Kidney (tissue), 22 donors: ENCODE measurements at places on chromosomes 3 and 15.

DNA sequence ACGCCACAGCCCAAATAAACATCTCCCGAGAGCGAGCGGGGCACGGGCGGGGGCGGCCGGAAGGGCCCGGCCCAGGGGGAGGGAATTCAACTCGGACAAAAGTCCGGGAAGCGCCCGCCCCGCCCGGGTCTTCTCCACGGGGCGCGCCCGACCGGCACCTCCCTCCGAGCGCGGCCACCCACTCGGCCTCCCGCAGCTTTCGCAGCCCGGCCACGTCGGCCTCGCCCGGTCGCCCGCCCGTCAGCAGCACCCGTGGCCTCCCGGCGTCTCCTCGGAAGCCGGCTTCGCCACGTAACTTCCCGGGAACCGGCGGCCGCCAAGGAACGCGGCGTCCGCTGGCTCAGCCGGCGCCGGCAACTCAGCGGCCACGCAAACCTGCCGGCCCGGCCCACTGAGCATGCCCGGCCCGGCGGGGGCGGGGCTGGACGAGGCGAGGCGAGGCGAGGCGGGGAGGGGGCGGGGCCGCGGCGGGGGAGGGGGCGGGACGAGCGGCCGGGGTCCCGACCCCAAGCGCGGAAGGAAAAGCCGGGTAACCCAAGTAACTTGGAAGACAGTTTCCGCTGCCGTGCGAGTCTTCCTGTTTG lies at the start of gene TJP1:
Gene TJP1 (minus strand): TSS at position 369 of the 584 bp plus-strand sequence. CDS start 440 bp downstream, outside the sequence.
- H3K36me3 ChIP-seq: no peaks in the 10 kb centered on the region
- H3K27me3 ChIP-seq: no peaks in the 10 kb centered on the region

- H3K27me3 ChIP-seq: no peaks in the 10 kb centered on the region
- H3K27ac ChIP-seq: no peak overlapping the region
Observed at GRCh38 chr15:58057559-58057958, 8.0 kb downstream of the ALDH1A2 start.

DNA sequence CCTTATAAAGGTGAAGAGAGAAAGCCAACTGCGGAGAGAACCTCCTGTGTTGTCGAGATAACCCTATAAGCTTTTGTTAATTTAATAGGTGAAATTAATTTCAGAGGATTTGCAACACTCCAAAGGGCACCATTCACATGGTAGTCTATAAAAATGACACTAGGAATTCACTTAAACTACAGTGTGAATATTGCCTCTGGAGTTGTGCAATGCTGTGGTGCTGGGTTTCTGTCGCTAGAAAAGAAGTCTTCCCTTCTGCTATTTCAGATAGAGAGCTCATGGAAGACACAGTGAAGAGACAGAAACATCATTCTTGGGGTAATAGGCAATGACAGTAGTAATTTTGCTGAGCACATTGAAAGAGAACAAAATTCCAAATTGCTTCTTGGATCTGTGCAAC lies 28.8 kb upstream of the PROK2 start:
- no peaks in the 10 kb centered on the region for H3K4me1 ChIP-seq
- no peak overlapping the region for H3K4me3 ChIP-seq
- H3K27ac ChIP-seq: no peak overlapping the region
- DNase-seq: no peak
- no peaks in the 10 kb centered on the region for H3K27me3 ChIP-seq

- H3K27me3 ChIP-seq: no peaks in the 10 kb centered on the region
- H3K4me1 ChIP-seq: no peaks in the 10 kb centered on the region
- H3K36me3 ChIP-seq: no peaks in the 10 kb centered on the region
- DNase-seq: no peak
- no peak overlapping the region for H3K4me3 ChIP-seq
- no peak overlapping the region for H3K27ac ChIP-seq
Observed at GRCh38 chr15:57098896-57099295, 180.5 kb downstream of the TCF12 start.

- H3K4me3 ChIP-seq: no peak overlapping the region
- no peak for DNase-seq
- H3K27me3 ChIP-seq: no peaks in the 10 kb centered on the region
- peaks cover 18% of the 10 kb centered on the region for H3K4me1 ChIP-seq
Observed at GRCh38 chr3:150736903-150737832, 25.8 kb downstream of the SIAH2 start.

DNA sequence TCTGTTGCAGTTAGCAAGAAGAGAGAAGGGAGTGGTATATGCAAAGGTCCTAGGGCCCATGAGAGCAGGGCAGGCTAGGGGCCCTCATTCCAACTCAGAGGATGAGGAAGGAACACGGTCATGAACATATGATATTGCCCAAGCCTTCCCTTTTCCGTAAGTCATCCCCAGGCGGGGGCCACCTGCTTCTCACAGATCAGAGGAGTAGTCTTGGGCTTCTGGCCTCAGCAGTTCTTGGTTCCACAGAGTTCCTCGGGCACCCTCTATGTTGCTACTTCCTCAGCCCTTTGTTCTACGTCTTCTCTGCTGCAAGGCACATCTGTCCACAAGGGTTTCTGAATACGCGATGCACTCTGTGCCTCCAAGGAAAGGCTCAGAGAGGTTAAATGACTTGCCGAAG lies 25.3 kb downstream of the EPHB3 start:
- no peak overlapping the region for H3K27ac ChIP-seq
- peaks cover 10% of the 10 kb centered on the region for H3K4me1 ChIP-seq
- H3K27me3 ChIP-seq: no peaks in the 10 kb centered on the region
- no peaks in the 10 kb centered on the region for H3K36me3 ChIP-seq
- no peak for DNase-seq

DNA sequence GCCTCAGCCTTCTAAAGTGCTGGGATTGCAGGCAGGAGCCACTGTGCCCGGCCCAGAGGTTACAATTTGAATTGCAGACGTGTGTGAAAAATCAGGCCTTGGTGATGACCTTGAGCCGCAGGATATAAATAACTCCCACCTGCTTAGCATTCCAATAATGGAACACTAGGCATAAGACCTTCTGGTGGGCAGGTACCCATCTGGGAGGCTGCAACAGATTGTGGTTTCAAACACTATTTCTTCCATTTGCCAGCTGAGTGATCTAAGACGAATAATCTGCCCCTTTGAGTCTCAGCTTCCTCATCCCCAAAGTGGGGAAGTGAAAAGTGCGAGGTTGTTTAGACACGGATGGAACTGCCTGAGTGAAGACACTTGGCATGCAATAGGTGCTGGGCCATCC lies 47.7 kb upstream of the HERC1 start:
- H3K27me3 ChIP-seq: no peaks in the 10 kb centered on the region
- H3K27ac ChIP-seq: no peak overlapping the region
- H3K4me3 ChIP-seq: no peak overlapping the region
- H3K4me1 ChIP-seq: no peaks in the 10 kb centered on the region
- no peak for DNase-seq

- no peak for DNase-seq
- no peak overlapping the region for H3K4me3 ChIP-seq
- no peak overlapping the region for H3K27ac ChIP-seq
- no peaks in the 10 kb centered on the region for H3K4me1 ChIP-seq
Observed at GRCh38 chr3:127194601-127195187, 1.8 kb downstream of the PRR23E start.

DNA sequence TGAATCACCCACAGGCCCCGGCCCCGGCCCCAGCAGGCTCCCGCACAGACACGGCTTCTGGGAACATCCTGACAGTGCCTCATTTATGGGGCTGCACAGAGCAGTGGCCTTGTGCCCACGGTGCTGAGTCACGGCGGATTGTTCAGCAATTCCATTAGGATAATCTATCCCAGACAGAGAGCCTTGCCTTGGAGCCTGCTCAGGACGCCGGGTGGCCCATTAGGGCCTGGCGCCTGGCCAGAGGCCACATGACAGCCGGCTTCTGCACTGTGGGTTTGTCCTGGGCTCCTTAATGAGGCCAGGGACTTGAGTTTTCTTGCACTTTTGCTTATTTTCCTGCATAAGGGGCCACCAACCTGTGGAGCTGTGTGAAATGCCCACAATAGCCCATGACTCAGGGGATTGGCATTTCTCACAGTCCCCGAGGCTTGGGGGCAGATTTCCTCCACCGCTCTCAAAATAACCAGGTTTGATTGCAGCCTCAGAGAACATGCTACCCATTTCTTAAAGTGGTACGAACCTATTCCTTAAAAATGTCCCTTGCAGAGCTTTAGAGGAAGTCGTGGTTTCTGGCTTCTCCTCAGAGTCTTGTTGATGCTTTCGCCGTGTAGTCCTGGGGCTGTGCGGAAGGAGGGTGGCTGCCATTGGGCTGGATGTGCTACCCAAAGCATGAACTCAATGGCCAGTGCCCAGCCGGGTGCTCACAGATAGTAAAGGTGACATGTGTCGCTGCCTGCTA lies 19.0 kb downstream of the SYNM start:
- H3K4me3 ChIP-seq: no peak overlapping the region
- no peaks in the 10 kb centered on the region for H3K36me3 ChIP-seq
- DNase-seq: peak; percentile 95
- H3K4me1 ChIP-seq: peaks cover 6% of the 10 kb centered on the region

DNA sequence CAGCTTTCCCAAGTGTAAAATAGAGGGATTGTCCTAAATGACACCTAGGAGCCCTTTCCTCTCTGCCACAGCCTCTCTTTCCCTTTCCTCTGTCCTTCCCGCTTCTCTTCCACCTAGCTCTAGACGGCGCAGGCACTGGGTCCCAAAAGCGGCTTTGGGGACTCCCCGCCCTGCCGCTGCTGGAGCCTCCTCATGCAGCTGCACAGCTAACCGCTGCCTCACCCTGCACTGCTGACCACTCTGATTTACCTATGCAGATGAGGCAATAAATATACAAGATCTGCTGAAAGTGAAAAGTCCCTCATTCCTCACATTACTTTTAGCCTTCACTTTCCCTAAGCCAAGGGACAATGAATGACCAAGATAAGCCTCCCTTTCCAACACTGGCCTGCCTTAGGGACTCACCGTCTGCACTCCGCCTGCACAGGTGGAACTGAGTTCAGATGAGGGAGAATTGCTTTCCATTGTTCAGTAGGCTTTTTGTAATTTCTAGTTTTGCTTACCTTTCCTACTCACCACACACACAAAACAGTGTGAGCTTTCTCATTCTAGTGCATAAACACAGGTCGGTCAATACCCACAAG lies 197.5 kb upstream of the BCL6 start:
- no peak overlapping the region for H3K27ac ChIP-seq
- H3K4me1 ChIP-seq: peaks cover 2% of the 10 kb centered on the region
- H3K4me3 ChIP-seq: no peak overlapping the region
- DNase-seq: no peak

DNA sequence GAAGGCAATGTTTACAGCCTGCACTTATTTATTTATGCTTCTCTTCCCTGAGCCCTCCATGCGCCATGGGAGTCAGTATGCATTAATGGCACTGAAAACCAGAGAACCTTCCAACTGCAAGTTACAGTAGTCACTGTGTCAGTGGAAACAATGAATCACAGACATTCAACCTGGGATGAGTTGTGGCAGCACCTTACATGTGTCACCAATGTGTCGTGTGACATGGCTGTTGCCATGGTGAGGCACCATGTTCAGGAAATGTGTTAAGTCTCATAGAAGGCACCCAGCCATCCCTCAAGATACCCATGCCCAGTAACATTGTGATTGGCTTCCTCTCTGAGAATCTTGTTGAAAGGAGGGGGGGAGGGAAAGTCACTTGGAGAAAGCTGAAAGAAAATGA lies 105.0 kb downstream of the FOXP1 start:
- no peaks in the 10 kb centered on the region for H3K36me3 ChIP-seq
- no peak overlapping the region for H3K4me3 ChIP-seq
- H3K4me1 ChIP-seq: no peaks in the 10 kb centered on the region

DNA sequence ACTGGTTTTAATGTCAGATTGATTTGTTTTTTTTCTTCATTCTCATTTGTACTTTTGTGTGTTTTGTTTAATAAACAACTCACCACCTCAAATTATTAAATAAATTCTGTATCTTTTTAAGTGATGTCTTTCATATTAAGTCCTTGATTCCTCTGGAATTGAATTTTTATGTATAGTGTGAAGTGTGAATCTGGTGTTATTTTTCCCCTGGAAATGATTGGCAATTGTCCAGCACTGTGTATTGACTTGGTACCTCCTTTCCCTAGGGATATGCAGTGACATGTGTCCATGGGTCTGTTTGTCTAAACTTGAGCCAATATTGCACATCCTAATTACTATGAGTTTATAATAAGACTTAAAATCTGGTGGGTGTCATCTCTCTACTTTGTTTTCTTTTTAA lies 2.1 kb downstream of the RNU5B-1 start:
- H3K4me3 ChIP-seq: no peak overlapping the region
- H3K36me3 ChIP-seq: no peaks in the 10 kb centered on the region
- H3K4me1 ChIP-seq: no peaks in the 10 kb centered on the region
- no peak for DNase-seq
- H3K27me3 ChIP-seq: no peaks in the 10 kb centered on the region

- DNase-seq: no peak
- H3K4me3 ChIP-seq: no peak overlapping the region
- no peak overlapping the region for H3K27ac ChIP-seq
- no peaks in the 10 kb centered on the region for H3K36me3 ChIP-seq
- H3K27me3 ChIP-seq: no peaks in the 10 kb centered on the region
- no peaks in the 10 kb centered on the region for H3K4me1 ChIP-seq
Observed at GRCh38 chr3:25834346-25834745, 44.5 kb downstream of the OXSM start.

GRCh38 chr15:50390554-50391264 lies 33.5 kb upstream of the USP8 start:
- H3K27me3 ChIP-seq: no peaks in the 10 kb centered on the region
- H3K4me3 ChIP-seq: no peak overlapping the region
- no peak for DNase-seq
- H3K36me3 ChIP-seq: no peaks in the 10 kb centered on the region

- H3K4me3 ChIP-seq: no peak overlapping the region
- DNase-seq: no peak
- no peaks in the 10 kb centered on the region for H3K4me1 ChIP-seq
Observed at GRCh38 chr3:54138937-54139547, 16.7 kb downstream of the CACNA2D3 start.

DNA sequence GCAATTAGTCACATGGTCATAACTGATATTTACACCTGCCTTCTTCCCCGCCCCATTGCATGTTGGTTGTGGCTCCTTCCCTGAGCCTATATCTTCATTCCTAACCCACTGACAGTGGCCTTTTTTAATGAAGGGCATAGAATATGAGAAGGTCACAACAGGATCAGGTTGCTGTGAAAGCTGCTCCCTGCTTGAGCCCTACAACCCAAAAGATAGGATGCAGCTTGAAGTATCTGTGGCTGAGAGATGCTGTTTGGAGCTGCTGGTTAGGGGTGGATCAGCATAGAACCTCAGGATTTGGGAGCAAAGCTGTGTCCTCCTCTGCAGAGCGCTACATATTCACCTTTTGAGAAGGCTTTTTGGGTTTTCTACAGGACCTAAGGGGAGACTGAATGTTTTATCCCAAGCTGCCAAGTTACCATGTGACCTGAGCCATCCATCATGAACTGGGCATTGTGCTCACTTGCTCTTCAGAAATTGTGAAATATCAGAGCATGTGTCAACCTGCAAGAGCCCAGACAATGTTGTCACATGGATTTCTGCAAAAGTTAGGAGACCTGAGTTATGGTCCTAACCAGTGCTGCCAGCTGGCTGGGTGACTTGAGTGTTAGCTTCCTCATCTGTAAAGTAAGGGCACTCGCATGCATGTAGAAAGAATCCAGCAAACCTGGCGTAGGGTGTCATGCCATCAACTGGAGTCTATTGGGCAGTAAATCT lies 49.8 kb upstream of the ARL8B start:
- H3K27me3 ChIP-seq: no peaks in the 10 kb centered on the region
- DNase-seq: no peak
- H3K4me3 ChIP-seq: no peak overlapping the region
- H3K4me1 ChIP-seq: no peaks in the 10 kb centered on the region
- no peak overlapping the region for H3K27ac ChIP-seq

GRCh38 chr3:39294446-39295183 lies 14.8 kb upstream of the CX3CR1 start:
- no peaks in the 10 kb centered on the region for H3K27me3 ChIP-seq
- no peak overlapping the region for H3K4me3 ChIP-seq
- no peaks in the 10 kb centered on the region for H3K4me1 ChIP-seq
- H3K27ac ChIP-seq: no peak overlapping the region
- DNase-seq: no peak
